ENCODE measurements at places on chromosomes 7 and 10.

- no peak for DNase-seq
These were observed 26.6 kb upstream of the WNT8B start for GRCh38 chr10:100436255-100436654.

- no peak for DNase-seq
These were observed 277.4 kb downstream of the PLXDC2 start for GRCh38 chr10:20093600-20093999.

DNA sequence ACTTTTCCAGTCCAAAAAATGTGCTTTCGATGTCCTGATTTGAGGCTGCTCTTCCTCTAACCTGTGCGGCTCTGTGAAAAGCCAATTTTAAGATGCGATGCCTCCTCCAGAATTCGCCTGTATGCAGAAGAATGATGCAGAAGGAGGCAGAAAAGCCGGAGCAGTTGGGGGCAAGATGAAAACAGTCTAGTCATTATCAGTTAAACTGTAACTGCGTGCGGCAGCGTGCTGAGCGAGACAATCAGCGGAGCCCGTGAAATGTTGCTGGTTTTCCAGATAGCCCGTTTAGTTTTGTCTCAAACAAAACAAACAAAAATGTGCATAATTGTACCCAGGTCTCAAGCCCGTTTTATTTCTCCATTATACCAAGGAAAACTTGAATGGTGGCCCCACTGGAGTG lies 137.0 kb upstream of the FGFR2 start:
- no peak for DNase-seq

- no peak for DNase-seq
These were observed 166.6 kb upstream of the TCF7L2 start for GRCh38 chr10:112783351-112784021.

GRCh38 chr10:32207544-32207943 lies 139.4 kb downstream of the EPC1 start:
- DNase-seq, result no peak

Data from BJ (cell line).